ENCODE measurements at places on chromosomes 7 and 10.

GRCh38 chr10:110498087-110498981 lies 627 bp downstream of the DUSP5 start:
- DNase-seq: peak; percentile 41

- DNase-seq: no peak
These were observed 101.5 kb upstream of the IMMP2L start for GRCh38 chr7:111663771-111664170.

DNA sequence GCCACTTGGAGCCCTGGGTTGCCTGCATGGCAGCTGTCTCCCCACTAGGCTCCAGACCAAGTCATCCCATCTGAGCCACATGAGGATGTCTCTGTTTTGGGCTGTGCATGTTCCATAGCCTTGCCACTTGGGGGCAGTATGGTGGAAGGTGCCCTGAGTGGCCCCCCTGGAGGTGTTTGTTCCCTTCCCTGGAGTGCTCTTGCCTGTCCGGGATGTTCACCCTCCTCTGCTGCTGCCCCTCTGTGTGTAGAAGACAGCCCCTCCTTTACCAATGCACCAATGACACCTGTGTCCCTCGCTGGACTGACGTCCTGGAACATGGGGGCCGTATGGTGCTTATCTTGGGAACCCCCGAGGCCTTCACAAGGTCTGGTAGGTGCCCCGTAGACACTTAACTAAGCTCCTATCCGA lies 100.2 kb downstream of the ACTR3B start:
- DNase-seq: no peak

DNA sequence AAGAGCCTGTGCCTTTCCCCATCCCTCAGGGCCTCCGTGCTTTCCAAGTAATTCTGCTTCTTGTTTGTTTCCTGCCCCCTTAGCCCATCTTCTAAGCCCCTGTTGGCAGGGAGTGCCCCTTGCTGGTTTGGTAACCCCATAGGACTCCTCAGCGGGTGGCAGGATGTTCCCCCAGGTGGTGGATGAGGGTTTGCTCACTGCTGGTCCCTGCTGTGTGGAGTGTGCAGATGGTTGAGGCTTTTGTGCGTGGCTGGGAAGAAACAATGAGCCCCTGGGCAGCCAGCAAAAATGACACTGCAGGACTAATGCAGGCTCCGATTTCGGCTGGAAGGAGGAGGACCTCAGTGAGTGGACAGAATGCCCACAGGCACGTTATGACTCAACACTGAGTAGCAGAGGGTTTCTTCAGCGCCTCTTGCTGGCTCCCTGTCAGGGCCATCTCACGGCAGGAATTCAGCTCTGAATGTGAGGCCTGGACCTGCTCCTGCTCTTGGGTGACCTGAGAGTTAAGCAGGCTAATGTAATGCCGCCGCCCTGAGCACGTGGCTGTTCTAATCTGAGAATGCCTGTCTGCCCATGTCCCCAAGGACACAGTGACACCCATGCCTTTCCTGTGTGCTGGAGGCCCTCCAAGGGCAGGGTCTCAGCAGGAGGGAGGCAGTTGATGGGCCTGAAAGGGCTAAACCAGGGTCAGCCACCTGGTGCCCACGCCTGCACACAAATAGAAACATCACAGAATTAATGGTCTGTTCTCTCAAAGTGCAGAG lies 16.6 kb downstream of the BAG3 start:
- DNase-seq: no peak

All from stimulated activated CD4-positive, alpha-beta T cell treated with anti-CD3 and anti-CD28 coated beads, Interleukin-12 subunit alpha, Interleukin-12 subunit beta, amount 100 ng/mL, for 24 hours (primary cell).